Activated naive CD4-positive, alpha-beta T cell treated with Interleukin-2 at 50 U/mL for 16 hours (primary cell): ENCODE measurements at places on chromosomes 11 and 22.
A peak's percentile ranks its signal among the peaks of the same experiment; 100 is the strongest.

DNA sequence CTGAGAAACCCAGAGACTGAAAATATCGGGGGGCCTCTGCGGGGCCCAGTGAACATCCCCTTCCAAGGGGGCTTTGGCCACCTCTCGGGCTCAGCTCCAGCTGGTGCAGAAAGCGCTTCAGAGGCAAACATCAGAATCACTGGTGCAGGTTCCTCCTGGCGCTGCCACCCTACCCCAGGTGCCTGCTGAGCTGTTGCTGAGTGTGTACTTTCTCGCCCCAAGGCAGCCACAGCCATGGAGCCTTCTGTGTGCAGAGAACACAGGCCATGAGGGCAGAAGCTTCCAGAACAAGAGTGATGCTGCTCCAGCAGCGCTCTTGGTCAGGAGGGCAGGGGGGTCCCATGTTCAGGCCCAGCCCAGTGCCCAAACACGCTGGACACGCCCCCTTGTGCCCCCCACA is 6.3 kb downstream of the DRD4 start:
- no peak for DNase-seq

DNA sequence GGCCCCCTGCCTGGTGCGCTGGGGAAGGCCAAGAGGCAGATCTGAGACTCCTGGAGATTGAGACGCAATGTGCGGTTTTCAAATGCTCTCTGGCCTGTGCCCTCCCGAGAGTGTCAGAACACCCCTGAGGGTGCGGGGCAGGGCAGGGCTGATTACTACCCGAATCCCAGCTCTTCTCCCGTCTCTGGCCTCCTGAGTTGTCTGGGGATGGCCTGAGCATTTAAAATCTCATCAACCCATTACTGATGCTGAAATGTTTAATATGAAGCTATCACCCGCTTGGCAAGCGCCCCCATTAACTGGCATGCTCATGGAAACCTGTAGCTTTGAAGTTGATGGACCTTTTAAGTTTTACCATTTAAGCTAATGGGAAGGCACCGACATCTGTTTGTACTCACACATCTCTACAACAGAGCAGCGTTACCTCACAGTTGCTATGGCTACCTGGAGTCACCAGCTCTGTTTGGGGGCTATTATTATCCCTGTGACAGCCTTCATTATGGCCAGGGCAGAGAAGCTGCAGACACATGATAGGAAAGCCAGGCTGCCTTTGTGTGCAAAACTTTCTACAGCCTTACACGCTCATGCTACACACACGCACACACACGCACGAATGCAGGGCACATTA is 3.6 kb upstream of the MB start:
- DNase-seq = no peak

GRCh38 chr11:41245184-41245583 is 214.3 kb downstream of the LRRC4C start:
- no peak for DNase-seq

DNA sequence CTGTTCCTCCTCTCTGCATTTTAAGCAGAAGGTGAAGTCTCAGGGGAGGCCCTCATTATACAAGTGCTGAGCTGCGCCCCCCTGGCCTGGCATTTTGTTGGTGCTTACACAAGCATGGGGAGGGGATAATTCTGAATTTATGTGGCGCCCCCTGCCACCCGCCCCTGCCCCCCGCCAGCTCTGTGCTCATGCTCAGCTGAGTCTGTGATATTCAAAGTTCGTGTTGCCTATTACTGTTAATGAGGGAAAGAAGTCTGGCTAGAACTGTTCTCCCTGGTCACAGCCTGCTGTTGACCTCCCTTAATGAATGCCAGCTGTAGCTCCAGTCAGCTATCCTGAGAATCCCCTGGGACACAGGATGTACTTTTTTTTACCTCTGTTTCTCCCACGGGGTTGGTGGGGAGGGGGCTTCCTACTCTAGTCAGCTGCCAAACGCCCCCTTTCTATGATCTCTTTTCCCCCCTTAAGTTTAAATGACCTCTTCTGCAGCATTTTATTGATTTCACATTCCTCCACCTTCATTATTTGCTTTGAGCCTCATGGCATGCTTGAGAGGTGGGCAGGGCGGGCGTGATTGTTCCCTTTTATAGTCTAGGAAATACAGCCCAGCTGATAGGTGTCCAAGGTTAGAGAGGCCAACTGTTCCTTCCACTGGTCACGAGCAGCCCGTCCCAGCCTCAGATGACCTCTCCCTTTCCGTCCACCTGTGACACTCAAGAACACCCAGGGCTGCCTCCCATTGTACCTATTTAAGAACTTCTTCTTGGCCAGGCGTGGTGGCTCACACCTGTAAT is 12.2 kb downstream of the USP2 start:
- DNase-seq = no peak

- no peak for DNase-seq
These were observed 3.4 kb downstream of the MRPL16 start for GRCh38 chr11:59807047-59807610.

DNA sequence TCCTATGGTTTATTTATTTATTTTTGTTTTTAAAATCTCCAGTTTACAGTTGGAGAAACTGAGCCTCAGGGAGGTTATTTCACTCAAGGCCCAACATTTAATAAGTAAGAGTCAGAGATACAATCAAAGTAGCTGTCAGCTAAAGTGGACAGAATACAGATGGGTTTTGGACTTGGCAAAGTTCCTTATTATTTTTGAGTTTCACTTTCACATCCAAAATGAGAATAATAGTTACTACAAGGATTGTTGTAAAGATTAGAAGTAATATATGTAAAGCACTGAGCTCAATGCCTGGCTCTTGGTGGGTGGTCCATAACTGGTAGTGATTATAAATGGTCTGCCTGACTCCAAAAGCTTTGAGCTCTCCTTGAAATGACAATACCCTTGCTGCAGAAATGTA is 87.5 kb upstream of the SESN3 start:
- DNase-seq = no peak

GRCh38 chr11:132318421-132319157 is 948.2 kb downstream of the NTM start:
- DNase-seq = no peak

DNA sequence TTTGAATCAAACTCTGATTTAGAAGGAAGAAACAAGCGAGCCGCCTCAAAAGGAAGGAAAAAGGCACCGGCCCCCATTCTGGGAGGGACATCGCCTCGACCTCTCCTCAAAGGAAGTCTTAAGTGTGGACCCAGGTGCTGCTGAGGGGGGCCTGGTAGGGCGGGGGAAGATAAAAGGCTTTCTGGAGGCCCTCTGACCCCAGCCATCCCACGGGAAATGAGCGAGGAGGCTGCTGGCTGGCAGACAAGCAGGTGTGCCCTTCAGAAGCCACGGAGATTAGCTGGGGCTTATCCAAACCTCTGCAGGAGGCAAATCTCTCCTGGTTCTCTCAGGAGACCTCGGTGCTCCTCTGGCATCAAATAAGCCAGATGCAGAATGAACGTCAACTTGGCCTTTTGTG is 171.4 kb upstream of the BLID start:
- no peak for DNase-seq

DNA sequence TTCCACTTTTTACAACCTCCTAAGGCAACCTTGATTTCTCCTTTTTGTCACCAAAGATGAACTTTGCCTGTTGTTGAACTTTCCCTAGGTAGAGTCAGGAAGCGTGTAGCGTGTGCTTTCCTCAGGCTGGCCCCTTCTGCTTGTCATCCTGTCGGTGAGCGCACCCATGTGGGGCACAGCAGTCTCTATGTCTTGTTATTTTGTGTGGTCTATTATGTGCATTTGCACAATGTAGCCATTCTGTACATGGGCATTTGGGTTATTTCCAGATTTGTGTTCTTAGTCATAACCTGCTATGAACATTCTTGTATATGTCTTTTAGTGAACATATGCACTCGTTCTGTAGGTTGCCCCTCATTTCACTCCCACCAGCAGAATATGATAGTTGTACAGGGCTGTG is 34.9 kb downstream of the CABIN1 start:
- no peak for DNase-seq

GRCh38 chr11:134745456-134745855 is 333.4 kb upstream of the B3GAT1 start:
- DNase-seq = no peak

- DNase-seq = no peak
These were observed 133.8 kb upstream of the NAV2 start for GRCh38 chr11:19578871-19579270.

DNA sequence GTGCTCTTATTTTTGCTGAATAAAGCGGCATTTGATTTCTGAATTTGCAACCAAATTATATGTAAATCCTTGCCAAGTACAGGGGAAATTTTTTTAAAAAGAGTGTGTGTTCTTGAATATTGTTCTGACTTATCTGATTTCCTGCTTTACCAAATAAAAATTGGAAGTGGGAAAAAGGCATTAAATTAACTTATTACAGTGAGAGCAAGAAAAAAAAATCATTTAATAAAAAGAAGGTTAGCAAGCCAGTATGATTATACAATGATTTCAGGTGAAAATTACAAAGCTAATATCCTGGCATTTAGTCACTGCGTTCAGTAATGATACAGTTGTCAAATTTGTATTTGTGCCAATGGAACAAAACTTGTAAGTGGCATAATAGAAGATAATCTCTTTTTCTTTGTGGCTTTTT is 82.1 kb upstream of the PPARA start:
- DNase-seq = no peak

DNA sequence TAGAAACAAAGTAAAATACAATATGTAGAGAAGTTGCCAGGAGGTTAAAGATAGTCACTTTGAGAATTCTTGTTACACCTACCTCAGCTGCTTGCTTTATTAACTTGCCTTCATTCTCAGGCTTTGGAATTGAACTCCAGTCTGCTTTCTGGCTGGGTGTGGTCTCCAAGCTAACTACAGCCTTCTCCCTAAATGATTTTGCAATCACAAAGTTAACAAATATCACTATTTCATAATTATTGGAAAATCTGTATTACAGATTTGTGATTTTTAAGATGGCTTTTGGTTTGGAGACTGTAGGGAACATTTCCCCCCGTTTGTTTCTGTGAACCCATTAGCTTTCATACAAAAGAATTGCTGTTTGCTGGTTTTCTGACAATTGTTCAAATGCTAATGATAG is 2.2 kb downstream of the PLAAT5 start:
- no peak for DNase-seq

DNA sequence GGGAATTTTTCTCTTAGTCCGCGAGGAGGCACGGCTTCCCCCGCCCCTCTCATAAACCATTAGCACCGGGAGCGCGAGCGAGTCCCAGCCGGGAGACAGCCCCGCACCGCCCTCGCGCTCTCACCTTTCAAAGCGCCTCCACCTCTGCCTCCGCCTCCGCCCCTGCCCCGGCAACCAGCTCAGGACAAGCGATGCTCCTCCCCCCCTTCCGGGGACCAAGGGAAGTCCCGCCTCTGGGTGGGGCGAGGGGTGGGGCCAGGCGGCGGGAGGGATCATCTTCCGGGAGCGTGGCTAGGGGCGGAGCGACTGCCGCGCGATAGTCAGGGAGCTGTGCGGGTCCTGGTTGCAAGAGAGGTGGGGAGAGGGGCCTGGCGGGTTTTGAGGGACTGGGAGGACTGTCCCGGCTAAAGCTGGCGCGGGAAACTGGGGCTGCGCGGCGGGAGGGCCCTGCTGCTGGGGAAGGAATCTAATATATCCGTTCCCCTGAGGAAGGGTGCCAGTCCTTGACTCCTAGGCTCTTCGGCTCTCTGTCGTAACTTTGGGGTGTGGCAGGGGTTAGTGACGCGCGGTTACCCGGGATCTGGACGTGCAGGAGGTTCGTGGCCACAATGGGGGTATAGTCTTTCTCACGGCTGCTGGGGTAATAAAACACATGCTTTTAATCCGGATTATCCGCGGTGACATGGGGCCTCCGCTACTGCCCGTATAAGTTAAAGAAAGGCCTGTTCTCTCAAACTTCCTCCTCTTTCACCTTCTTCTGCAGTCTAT is at the start of the genes CCDC82 and JRKL:
CCDC82 (minus strand) TSS at position 193 of the 768 bp plus-strand sequence. CDS start 5,165 bp downstream, outside the sequence.
JRKL (plus strand) TSS at position 294 of the 768 bp plus-strand sequence. CDS start 637 bp downstream, outside the sequence.
- DNase-seq = peak; percentile 98

GRCh38 chr22:22201185-22201929 is 43.2 kb upstream of the VPREB1 start:
- peak; percentile 67 for DNase-seq

DNA sequence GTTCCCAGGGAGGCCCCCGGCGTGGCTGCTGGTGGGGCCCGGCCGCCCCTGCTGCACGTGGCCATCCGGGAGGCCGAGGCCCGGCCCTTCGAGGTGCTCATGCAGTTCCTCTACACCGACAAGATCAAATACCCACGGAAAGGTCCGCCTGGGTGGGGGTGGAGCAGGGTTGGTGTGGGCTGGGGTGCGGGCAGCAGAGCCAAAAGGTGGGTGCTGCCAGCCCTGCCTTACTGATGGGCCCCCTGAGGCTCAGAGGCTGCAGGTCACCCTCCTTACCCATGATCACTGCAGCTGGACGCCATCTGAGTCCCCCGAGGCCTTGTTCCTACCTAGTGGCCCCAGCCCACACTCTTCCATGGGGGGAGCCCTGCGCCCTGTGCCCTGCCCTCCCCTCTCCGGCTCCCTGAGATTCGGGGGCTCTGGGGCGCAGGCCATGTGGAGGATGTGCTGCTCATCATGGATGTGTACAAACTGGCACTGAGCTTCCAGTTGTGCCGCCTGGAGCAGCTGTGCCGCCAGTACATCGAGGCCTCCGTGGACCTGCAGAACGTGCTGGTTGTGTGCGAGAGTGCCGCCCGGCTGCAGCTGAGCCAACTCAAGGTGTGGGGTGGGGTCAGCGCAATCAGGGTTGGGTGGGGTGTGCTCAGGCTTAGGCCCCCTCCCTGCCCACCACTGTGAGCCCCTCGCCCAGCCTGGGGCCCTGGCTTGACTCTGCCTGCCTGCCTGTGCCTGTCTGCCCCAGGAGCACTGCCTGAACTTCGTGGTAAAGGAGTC is 7.6 kb downstream of the THAP7 start:
- DNase-seq = no peak

DNA sequence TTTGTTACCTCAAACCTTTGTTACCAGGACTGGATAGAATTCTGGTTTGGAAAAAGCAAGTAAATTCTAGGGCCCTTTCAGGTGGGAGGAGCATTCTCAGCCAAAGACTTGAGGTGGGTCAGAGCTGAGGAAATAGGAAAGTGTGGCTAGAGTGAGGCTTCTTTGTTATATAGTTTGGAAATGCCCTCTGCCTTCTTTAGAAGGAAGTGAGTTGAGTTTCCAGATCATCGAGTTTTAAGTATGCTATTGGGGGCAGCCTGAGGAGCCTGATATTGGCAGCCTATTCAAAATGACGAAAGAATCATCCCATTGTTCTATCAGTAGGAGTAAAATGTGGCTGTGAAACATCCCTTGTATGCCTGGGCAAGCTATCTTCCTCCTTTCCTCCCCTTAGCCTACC is 134.1 kb downstream of the ARHGAP42 start:
- DNase-seq = no peak

GRCh38 chr11:15222777-15223176 is 108.1 kb downstream of the INSC start:
- DNase-seq = no peak

- peak; percentile 53 for DNase-seq
These were observed 108.1 kb downstream of the KIAA1671 start for GRCh38 chr22:25060522-25061071.
